ENCODE measurements at places on chromosomes 1 and 21.

DNA sequence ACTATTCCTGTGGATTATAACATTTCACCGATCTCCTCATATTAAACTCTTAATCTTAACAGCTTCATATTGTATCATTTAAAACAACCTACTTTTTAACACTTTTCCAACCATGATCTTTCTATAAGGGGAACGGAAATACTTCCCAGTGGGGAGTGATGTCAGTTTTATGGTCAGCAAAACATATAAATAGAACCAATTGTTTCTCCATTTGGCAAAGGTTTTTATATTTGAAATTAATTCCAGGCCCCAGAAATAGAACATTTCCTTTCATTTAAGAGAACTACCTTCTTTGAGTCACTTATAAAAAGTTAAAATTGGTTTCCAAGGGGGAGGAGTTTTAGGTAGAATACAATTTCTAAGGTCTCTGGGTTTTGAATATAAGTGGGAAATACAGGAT, 189.6 kb downstream of the TGFBR3 start:
- DNase-seq = no peak

DNA sequence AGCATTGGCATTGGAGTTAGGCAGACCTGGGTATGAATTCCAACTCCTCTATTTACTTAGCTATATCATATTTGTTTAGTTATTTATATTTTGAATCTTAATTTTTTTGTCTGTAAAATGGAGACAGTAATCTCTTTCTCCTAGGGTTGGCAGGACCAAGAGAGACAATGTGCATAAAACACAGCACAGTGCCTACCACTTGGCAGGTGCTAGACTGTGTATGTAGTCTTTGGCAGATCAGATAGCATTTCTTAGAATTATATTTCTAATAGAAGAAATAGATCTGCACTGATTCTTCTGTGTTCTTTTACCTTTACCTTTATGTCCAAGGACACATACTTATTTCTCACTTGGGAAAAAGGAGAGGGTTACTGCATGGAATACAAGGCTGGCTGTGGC, 177.2 kb downstream of the GIPC2 start:
- DNase-seq = no peak

DNA sequence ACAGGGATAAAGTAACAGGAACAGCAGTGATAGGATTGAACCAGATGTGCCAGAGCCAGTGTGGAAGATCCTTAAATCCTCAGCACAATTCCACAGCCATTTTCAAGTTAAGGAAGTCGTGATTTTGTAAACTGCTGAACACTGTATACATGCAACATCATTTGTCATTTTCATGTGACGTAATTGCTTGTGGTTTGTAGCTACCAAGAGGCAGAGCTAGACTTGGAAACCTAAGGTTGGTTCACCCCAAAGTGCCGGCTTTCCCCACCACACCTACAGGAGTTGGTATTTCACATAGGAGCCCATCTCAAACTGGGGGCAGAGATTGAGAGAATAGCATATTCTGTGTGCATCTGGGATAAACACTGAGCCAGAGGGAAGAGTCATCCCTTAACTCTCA, 113.9 kb downstream of the CAPN8 start:
- no peak for DNase-seq

GRCh38 chr21:32523988-32524719, 61.2 kb downstream of the TCP10L start:
- DNase-seq = no peak

DNA sequence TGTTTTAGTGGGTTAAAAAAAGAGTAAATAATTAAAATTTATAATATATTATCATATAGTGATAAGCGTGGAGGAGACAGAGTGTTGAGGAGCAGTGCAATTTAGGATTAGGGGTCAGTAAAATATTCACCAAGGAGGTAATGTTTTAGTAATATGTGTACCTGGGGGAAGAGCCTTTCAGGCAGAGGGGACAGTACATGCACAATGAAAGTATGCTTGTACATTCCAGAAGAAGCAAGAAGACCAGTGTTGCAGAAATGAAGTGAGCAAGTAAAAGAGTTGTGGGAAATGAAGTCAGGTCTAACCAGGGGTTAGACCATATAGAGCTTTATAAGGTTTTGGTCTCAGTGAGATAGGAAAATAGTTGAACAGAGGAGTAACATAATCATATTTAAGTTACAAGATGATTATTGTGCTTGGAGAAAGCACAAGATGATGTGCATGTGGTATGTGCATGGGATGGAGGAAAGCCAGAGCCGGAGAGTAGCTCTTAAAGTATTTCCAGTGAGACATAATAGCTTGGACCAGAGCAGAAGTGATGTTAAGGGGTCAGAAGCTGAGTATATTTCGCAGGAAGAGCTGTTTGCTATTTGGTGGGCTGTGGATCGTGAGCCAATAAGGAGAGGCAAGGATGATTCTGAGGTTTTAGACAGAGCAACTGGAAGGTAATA, 44.8 kb downstream of the SNX7 start:
- DNase-seq = no peak

DNA sequence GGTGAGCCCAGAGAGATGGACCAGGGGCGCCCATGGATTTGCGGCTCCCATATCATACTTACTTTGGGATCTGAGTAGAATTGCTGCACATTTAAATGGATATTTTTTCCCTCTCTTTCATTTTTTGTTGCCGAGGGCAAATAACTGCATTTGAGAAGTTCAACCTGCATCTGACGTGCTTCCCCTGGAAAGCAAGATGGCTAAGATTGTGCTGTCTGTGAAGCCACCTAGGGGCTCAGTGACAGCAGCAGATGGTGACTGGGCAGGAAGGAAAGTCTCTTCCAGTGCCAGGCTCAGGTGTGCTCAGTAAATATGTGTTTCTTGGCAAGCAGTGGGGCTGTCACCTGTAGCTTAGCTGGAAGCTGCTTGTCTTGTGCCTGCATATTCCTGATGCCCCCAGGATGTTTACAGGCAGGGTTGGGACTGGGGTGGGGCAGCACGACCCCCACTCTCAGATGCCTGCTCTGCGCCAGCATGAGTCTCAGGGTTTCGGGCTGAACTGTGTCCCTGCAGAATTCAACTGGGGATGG, 59.8 kb upstream of the ETV3 start:
- no peak for DNase-seq

DNA sequence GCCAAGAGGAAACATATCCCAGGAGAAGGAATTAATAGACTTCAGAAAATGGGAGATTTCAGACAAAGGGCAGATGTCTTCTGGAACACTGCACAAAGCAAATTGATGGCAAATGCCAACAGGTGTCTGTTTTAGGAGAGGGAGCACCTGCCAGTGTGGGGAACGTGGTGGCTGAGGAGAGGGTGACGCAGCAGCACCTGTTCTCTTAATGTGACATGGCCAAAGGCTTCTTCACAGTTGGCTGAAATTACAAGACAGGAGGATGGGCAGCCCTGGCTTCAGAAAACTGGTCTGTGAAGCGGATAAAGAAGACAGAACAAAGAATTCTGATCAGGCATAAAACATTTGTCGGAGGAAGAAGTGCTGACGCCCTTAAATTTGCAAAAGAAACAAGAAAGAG, 178.7 kb upstream of the RUNX1 start:
- DNase-seq = no peak

GRCh38 chr1:44799770-44800584, at the start of gene PLK3:
Gene PLK3 (plus strand): TSS chr1:44800377. CDS start chr1:44800464, 87 bp downstream.
- DNase-seq = peak; percentile 99

GRCh38 chr1:3012456-3013291, 8.6 kb upstream of the ACTRT2 start:
- peak; percentile 73 for DNase-seq

DNA sequence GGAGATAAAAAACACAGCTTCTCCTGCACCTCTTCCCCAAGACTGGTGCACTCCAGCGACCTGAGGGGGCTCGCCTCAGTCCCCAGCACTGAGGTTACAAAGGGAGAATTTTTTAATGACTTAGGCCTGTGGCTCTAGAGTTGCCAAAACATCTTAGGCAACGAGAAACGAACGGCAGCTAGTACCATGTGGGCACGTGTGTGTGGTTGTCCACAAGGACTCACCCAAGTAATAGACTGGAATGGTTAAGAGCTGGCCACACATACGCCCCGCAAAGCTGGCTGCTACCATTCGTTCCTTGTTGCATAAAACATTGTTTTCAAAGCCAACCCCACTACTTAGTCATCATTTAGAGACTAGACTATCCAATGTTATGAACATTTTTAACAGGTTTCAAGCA, 26.9 kb downstream of the RIPK4 start:
- no peak for DNase-seq

DNA sequence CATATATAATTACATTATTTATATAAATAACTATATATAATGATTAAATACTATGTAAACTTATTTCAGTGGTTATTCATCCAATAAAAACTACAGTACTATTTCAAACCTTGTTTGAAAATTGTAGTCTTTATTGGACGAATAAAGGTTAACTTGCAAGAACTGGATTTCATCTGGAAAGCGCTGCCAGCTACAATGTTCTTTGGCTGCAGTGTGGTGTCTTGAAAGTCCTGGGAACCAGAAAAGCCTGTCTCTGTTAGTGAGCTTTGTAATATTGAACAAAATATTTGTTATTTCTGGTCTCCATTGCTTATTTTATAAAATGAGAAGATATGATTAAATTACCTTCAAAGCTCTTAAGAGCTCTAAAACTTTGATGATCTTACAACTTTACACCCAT, 763.6 kb downstream of the ADGRL2 start:
- DNase-seq = no peak

DNA sequence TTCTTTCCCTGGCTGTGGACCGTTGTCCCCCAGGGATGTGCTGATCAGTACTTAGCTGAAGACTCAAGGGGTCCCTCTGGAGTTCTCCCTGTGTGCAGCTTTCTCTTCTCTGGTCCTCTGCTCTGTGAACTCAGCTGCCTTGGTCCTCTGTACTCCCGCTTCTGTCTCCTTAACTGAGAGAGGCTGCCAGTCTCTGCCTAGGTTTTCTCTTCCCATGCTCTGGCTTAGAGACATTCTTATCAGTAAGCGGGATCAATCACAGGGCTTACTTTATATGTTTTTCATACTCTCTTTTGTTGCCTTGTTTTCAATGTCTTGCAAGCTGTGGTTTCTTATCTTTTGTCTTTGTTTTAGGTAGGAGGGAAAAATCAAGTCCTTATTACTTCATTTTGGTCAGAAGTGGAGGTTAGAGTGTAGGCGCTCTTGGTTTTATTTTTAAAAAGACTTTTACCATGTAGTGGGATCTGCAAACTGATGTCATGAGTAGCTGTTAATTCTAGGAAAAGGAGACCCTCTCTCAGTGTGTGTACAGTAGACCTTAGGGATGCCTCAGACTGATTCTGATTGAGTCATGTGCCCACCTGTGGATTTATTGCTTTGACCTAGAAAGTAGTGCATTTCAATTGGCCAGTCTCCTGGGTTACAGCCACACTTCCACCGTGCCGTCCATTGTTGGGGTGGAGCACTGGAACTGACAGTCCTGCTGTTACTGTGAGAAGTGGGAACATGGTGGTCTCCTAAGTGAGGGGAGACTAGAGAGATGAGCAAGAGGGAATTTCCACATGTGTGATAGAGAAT, 46.6 kb downstream of the TTC3 start:
- DNase-seq = no peak

GRCh38 chr1:109535481-109535880, 4.2 kb upstream of the GPR61 start:
- no peak for DNase-seq

- no peak for DNase-seq
Measured at GRCh38 chr1:198165927-198166647, 9.3 kb downstream of the NEK7 start.

- no peak for DNase-seq
Measured at GRCh38 chr1:171134204-171134923, 43.7 kb downstream of the FMO3 start.

GRCh38 chr1:208159555-208160258, 84.5 kb downstream of the PLXNA2 start:
- DNase-seq = no peak

GRCh38 chr1:112395821-112396652, at the start of gene CTTNBP2NL:
Gene CTTNBP2NL (plus strand): TSS chr1:112396214. CDS start chr1:112416166, 19,952 bp downstream.
- peak; percentile 88 for DNase-seq

GRCh38 chr1:209704584-209704983, at the start of gene HSD11B1:
Gene HSD11B1 (plus strand): TSS chr1:209704846. CDS start chr1:209704943, 97 bp downstream.
- DNase-seq = no peak

GRCh38 chr21:34302521-34302920, 61.3 kb upstream of the KCNE2 start:
- no peak for DNase-seq

GRCh38 chr1:16984717-16985116, 4.3 kb upstream of the MFAP2 start:
- DNase-seq = no peak

GRCh38 chr1:55446351-55446750, 231.2 kb upstream of the USP24 start:
- no peak for DNase-seq
